Cardiac muscle cell (in vitro differentiated cells and primary cell): ENCODE measurements at places on chromosomes 1 and 21. TPM values are rescaled to one million over a fixed set of nuclear protein-coding genes. Genes with fewer than 3 reads are reported as not detected.
A peak's percentile ranks its signal among the peaks of the same experiment; 100 is the strongest.

- no peaks in the 10 kb centered on the region for H3K36me3 ChIP-seq
- H3K27me3 ChIP-seq = no peaks in the 10 kb centered on the region
Measured at GRCh38 chr21:44353191-44353970, at the start of gene TRPM2. Gene TRPM2, plus strand, starts transcription at chr21:44353621. Its CDS starts 80 bp downstream, at chr21:44353701.

GBP6 gene
- 0.69 TPM in 1 of 2 replicates, not detected in the other for total RNA-seq

- H3K36me3 ChIP-seq = peaks cover 2% of the 10 kb centered on the region
- no peak for DNase-seq
- no peak overlapping the region for H3K4me3 ChIP-seq
- H3K27ac ChIP-seq = no peak overlapping the region
- H3K4me1 ChIP-seq = no peaks in the 10 kb centered on the region
- no peaks in the 10 kb centered on the region for H3K27me3 ChIP-seq
Measured at GRCh38 chr21:43971201-43971991, 40.7 kb upstream of the TRAPPC10 start.

UBE2U gene
- 0.11 TPM in 1 of 2 replicates, not detected in the other for total RNA-seq

- H3K36me3 ChIP-seq = no peaks in the 10 kb centered on the region
- H3K27me3 ChIP-seq = no peaks in the 10 kb centered on the region
- no peak overlapping the region for H3K27ac ChIP-seq
- no peaks in the 10 kb centered on the region for H3K4me1 ChIP-seq
- DNase-seq = no peak
Measured at GRCh38 chr1:160821627-160822026, 25.7 kb downstream of the LY9 start.

DNA sequence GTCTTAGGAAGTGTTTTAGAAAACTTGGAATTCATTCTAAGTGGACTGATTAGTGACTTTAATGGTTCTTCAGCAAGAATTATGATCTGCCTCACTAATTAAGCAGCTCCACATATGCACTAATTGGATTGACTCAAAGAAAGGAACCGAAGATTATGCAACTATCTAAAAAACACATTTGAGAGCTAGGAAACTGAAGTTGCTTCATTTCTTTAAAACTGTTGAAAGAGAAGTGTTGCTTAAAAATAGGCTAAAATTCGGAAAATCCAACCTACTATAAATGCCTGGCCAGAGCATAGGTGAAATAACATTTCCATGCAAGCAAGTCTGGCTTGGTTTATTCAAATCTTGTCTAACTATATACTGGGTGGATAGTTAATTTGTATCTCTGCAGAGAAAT, 502.9 kb upstream of the ZRANB2 start:
- no peak overlapping the region for H3K27ac ChIP-seq
- no peaks in the 10 kb centered on the region for H3K4me1 ChIP-seq
- no peaks in the 10 kb centered on the region for H3K36me3 ChIP-seq
- DNase-seq = no peak
- no peak overlapping the region for H3K4me3 ChIP-seq
- no peaks in the 10 kb centered on the region for H3K27me3 ChIP-seq

GRCh38 chr1:150161747-150162581, 12.2 kb downstream of the PLEKHO1 start:
- peaks cover 33% of the 10 kb centered on the region for H3K4me1 ChIP-seq
- H3K4me3 ChIP-seq = peak overlapping the region; percentile 7
- H3K27me3 ChIP-seq = no peaks in the 10 kb centered on the region
- peak overlapping the region; percentile 100 for H3K27ac ChIP-seq
- peak; percentile 35 for DNase-seq

DNA sequence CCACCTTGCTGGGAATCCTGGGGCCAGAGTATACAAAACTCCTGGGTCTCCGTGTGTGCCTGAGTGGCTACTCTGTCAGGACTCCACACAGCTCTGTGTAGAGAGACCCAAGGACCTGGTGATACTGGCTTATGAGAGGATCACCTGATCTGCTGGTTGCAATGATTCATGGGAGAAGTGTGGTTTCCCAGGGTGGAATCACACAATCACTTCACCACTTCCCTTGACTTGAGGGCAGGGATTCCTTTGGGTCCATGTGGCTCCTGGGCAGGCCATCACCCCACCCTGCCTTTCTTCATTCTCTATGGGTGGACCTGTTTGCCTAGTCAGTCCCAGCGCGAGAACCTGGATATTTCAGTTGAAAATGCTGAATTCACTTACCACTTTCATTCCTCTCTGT, 13.3 kb downstream of the PRSS38 start:
- no peak for DNase-seq
- H3K27ac ChIP-seq = no peak overlapping the region
- no peaks in the 10 kb centered on the region for H3K36me3 ChIP-seq
- H3K27me3 ChIP-seq = no peaks in the 10 kb centered on the region
- no peak overlapping the region for H3K4me3 ChIP-seq
- no peaks in the 10 kb centered on the region for H3K4me1 ChIP-seq

DNA sequence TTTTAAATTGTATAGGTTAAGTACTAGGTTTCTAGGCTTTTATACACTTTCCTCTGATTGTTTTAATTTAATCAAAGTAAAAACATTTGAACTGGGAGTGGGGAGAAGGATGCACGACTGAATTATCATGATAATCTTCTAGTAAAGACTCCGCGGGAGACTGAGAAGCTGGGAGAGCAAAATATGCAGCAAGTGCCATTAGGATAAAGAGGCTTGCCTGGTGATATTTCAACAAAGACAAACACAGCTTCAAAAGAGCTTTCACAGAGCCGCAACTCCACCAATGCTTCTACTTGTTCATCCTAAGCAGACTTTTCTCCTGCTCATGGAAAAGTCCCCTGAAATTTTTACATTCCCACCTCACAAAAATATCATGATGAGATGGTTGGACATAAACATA, 239.0 kb upstream of the PTBP2 start:
- no peaks in the 10 kb centered on the region for H3K36me3 ChIP-seq
- DNase-seq = no peak
- no peak overlapping the region for H3K4me3 ChIP-seq
- H3K4me1 ChIP-seq = no peaks in the 10 kb centered on the region

GRCh38 chr1:39332291-39332690, 127.8 kb downstream of the MACF1 start:
- no peak overlapping the region for H3K4me3 ChIP-seq
- H3K36me3 ChIP-seq = peaks cover 78% of the 10 kb centered on the region
- no peak for DNase-seq
- H3K4me1 ChIP-seq = no peaks in the 10 kb centered on the region

- DNase-seq = peak; percentile 94
- H3K4me1 ChIP-seq = peaks cover 10% of the 10 kb centered on the region
- no peaks in the 10 kb centered on the region for H3K27me3 ChIP-seq
- no peak overlapping the region for H3K4me3 ChIP-seq
Measured at GRCh38 chr1:30778154-30778978, 20.8 kb upstream of the LAPTM5 start.

FMO2 gene
- total RNA-seq = not detected in 2 replicates

- H3K36me3 ChIP-seq = no peaks in the 10 kb centered on the region
- DNase-seq = peak; percentile 53
- H3K27ac ChIP-seq = peak overlapping the region; percentile 91
- H3K27me3 ChIP-seq = no peaks in the 10 kb centered on the region
- no peak overlapping the region for H3K4me3 ChIP-seq
Measured at GRCh38 chr1:167880580-167881021, 33.3 kb downstream of the ADCY10 start.

DNA sequence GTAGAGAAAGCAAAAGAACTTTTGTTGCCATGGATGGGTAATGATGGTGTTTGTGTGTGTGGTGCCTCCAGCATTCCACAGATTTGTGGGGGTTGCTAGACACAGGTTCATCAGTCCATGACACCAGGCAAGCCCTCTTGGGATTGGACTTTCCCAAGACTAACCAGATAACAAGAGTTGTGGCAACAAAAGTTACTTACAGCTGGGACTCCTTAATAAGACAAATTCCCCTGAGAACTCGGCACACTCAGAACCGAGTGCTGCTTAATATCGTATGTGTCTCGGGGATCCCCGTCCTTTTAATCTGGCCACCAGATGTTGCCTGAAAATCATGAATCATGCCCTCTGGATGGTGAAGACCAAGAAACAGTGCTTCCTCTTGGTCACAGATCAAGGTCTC, 193.3 kb downstream of the AJAP1 start:
- H3K27me3 ChIP-seq = no peaks in the 10 kb centered on the region
- H3K4me1 ChIP-seq = no peaks in the 10 kb centered on the region
- H3K36me3 ChIP-seq = no peaks in the 10 kb centered on the region
- no peak overlapping the region for H3K27ac ChIP-seq

RGS5 gene
- total RNA-seq = 245 and 361 TPM in 2 replicates

DNA sequence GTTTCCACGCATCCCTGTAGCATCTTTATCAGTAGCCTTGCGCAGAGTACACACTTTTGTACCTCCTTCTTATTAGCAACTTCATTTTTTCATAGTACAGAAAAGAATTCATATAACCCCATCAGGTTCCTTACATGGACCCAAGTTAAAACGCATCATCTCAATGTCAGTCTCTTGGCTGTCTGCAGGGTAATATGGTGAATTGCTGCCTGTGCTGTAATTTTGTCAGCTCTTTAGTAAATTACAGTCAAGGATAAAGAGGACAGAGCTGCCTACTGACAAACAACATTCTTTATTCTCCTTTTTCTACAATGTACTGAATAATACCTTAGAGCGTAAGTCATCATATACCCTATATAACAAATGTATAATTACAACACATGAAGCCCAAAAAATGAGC, 222.5 kb downstream of the MRPL39 start:
- no peak overlapping the region for H3K27ac ChIP-seq
- DNase-seq = no peak
- H3K36me3 ChIP-seq = no peaks in the 10 kb centered on the region
- no peaks in the 10 kb centered on the region for H3K27me3 ChIP-seq

GRCh38 chr1:172287208-172287607, 133.3 kb upstream of the C1orf105 start:
- no peak for DNase-seq
- H3K4me1 ChIP-seq = no peaks in the 10 kb centered on the region
- no peak overlapping the region for H3K27ac ChIP-seq
- no peak overlapping the region for H3K4me3 ChIP-seq
- no peaks in the 10 kb centered on the region for H3K27me3 ChIP-seq
- no peaks in the 10 kb centered on the region for H3K36me3 ChIP-seq

- no peak overlapping the region for H3K27ac ChIP-seq
- H3K4me3 ChIP-seq = no peak overlapping the region
- H3K27me3 ChIP-seq = no peaks in the 10 kb centered on the region
- H3K4me1 ChIP-seq = no peaks in the 10 kb centered on the region
- DNase-seq = no peak
Measured at GRCh38 chr1:118209648-118210047, 24.6 kb upstream of the SPAG17 start.

IGSF8 gene
- total RNA-seq = 23.0 and 29.1 TPM in 2 replicates

GRCh38 chr21:39660191-39660980, 47.6 kb downstream of the B3GALT5 start:
- peak; percentile 49 for DNase-seq
- peaks cover 3% of the 10 kb centered on the region for H3K4me1 ChIP-seq

DNA sequence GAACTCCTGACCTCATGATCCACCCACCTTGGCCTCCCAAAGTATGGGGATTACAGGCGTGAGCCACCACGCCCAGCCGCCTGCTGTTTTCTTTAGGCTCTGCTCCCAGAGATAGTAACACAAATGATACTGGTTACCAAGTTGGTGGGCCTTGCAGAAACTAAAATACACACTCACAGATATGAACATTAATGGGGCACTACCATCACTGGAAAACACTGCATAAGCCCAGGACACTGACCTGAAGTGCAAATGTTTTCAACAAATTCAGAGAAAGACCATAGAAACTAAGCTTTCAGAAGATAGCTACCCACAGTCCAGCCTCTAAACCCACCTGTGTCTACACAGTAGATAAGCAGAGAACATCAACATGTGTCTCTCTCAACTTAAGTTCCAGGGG, 180.5 kb downstream of the FCRL5 start:
- no peak for DNase-seq
- H3K4me3 ChIP-seq = no peak overlapping the region
- H3K4me1 ChIP-seq = peaks cover 3% of the 10 kb centered on the region
- no peak overlapping the region for H3K27ac ChIP-seq
- no peaks in the 10 kb centered on the region for H3K27me3 ChIP-seq

SERPINC1 gene
- total RNA-seq = 0.36 TPM in 1 of 2 replicates, not detected in the other

- H3K36me3 ChIP-seq = peaks cover 17% of the 10 kb centered on the region
- no peak overlapping the region for H3K27ac ChIP-seq
- no peaks in the 10 kb centered on the region for H3K27me3 ChIP-seq
- no peak overlapping the region for H3K4me3 ChIP-seq
- DNase-seq = no peak
- no peaks in the 10 kb centered on the region for H3K4me1 ChIP-seq
Measured at GRCh38 chr1:208068908-208069307, 158.0 kb upstream of the CD34 start.
